ENCODE measurements at places on chromosomes 7 and 10. TPM values are rescaled to one million over a fixed set of nuclear protein-coding genes. Genes with fewer than 3 reads are reported as not detected.

The LBX1 gene
- 12.4 TPM for polyA plus RNA-seq

The GJD4 gene
- 4.2 TPM for polyA plus RNA-seq

The SEC61A2 gene
- 11.8 TPM for polyA plus RNA-seq

The ZPBP gene
- polyA plus RNA-seq: not detected

The MYH16 gene
- 0.08 TPM for polyA plus RNA-seq

The MSS51 gene
- 47.4 TPM for polyA plus RNA-seq

The MKX gene
- polyA plus RNA-seq: 0.93 TPM

The INMT gene
- polyA plus RNA-seq: 11.9 TPM

The CDC14C gene
- not detected for polyA plus RNA-seq

The RARRES2 gene
- polyA plus RNA-seq: 60.4 TPM

The EIF5AL1 gene
- 1.6 TPM for polyA plus RNA-seq

The ASB4 gene
- polyA plus RNA-seq: 35.7 TPM

The SYT15 gene
- 4.4 TPM for polyA plus RNA-seq

The ANKIB1 gene
- 22.6 TPM for polyA plus RNA-seq

The C10orf71 gene
- polyA plus RNA-seq: 41.8 TPM

The KCP gene
- polyA plus RNA-seq: 2.2 TPM

The MPP7 gene
- polyA plus RNA-seq: 2.3 TPM

The COL26A1 gene
- polyA plus RNA-seq: 2.4 TPM

The MBLAC1 gene
- 1.5 TPM for polyA plus RNA-seq

The OR2A1 gene
- polyA plus RNA-seq: 0.19 TPM

The PLPP4 gene
- 0.23 TPM for polyA plus RNA-seq

The SMKR1 gene
- not detected for polyA plus RNA-seq

The SPDYE16 gene
- polyA plus RNA-seq: 4.5 TPM

The MYOZ1 gene
- polyA plus RNA-seq: 768 TPM

The GPRIN2 gene
- polyA plus RNA-seq: not detected

The ABCC2 gene
- 0.75 TPM for polyA plus RNA-seq

The ADK gene
- 30.8 TPM for polyA plus RNA-seq

The OR13A1 gene
- polyA plus RNA-seq: not detected

The CALN1 gene
- 1.8 TPM for polyA plus RNA-seq

The SPDYE1 gene
- 2.3 TPM for polyA plus RNA-seq

The ACBD7 gene
- polyA plus RNA-seq: 0.59 TPM

The KCND2 gene
- polyA plus RNA-seq: 0.83 TPM

The TEX47 gene
- polyA plus RNA-seq: not detected

The IQUB gene
- polyA plus RNA-seq: 0.37 TPM

The SFMBT2 gene
- 7.9 TPM for polyA plus RNA-seq

The AGAP3 gene
- 89.6 TPM for polyA plus RNA-seq

The NPSR1 gene
- 0.14 TPM for polyA plus RNA-seq

The PRKCQ gene
- polyA plus RNA-seq: 22.7 TPM

The SMO gene
- polyA plus RNA-seq: 39.7 TPM
